ELR (cell line): ENCODE measurements at places on chromosomes 11 and 22.

- no peak for DNase-seq
Measured at GRCh38 chr11:15547685-15548084, 433.0 kb downstream of the INSC start.

- peak; percentile 92 for DNase-seq
Measured at GRCh38 chr22:31102441-31103081, 4.8 kb downstream of the SELENOM start.

DNA sequence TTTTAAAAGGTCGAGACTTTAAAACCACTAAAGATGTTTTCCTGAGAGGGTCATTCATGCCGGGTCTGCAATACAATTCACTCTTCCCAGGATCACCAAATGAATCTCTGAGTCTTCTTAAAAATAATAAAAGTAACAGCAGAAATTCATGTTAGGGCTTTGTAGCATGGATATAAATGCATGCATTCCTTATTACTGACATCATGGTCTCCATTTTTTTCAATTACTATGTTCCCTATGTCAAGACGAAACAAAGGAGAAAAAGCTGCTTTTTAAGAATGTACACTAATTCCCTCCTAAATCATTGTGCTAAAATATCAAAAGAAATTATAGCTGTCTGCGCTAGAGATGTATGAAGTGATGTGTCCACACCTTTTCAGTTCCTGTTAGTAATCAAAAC lies 789.9 kb upstream of the LRRC4C start:
- DNase-seq: no peak

DNA sequence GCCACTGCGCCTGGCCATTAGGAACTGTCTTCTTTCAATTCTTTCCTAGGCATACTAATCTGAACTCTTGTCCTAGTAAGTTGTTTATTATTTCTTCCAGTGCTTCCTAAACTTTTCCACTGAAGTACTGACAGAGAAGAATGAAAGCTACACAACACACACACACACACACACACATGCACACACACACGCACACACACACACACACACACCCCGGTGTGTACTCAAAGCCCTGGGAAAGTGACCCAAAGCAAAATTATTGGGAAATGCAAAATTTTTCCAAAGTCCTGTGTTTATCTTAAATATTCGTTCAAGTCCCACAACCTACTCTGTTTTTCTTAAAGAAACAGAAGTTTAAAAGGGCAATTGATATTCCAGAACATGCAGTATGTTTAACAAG lies 19.4 kb upstream of the SIK2 start:
- DNase-seq: no peak

DNA sequence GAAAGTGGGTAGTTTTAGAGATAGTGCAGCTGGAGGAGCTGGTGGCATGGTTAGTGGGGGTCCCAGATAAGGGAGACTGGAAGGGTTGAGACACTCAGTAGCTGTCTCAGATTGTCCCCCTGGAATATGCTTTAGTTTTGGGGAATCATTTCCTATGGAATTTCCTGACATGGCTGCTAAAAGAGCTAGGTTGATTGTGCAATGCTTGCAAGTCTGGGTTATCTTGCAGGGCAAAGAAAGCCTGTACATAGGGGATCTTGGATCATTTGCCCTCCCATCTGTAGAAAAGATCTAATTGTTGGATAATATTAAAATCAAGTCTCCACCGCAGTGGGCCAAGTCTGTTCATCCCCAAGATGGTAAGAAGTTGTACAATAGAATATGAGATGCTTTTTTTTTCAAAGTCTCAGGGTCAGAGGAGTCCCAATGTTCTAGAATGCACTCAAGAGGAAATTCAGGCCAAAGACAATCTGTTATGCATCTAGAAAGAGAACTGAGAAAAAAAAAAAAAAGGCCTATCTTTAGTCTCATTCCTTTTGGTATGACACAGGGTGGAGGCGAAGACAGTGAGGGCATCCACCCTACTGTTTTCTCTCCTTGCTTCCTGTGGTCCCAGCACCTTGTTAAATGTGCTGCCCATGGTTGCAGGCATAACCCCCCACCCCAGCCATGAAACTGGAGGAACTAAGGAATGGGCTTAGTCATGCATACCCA lies 20.2 kb downstream of the MS4A6E start:
- DNase-seq: no peak

- DNase-seq: peak; percentile 32
Measured at GRCh38 chr22:35552196-35552842, 11.7 kb downstream of the RASD2 start.
